ENCODE measurements at places on chromosomes 12 and 14.

DNA sequence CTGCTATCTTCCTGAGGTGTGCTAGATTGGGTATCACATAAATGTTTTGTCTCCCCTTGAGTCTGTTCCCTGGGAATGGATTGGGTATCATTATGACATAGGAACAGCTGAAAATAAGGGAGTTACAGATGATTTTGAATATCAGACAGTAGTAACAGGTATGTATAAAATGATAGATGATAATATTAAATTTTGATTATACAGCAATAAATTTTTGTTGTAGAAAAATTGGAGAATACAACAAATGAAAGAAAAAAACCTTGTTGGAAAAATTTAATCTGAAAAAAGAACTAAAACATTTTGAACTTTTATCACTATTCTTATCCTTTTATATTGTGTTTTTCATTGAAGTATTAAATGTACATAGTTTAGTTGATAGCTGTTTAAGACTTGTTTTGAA is 43.2 kb downstream of the FBXO34 start:
- no peak for DNase-seq

DNA sequence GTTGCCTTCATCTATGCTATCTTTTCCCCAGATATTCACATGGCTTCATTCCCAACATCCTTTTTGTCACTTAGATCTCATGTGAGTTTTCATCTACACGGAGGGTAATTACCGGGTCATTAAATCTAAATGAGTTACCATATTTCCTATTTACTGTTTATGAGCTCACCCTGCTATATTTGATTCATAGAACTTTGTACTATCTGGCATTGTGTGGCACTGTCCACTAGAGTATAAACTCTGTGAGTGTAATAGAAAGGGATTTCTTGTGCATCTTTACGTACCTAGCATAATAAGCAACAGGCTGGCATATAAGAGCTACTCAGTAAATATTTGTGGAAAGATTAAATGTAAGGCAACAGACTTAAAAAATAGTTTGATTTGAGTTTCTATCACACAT is 86.1 kb upstream of the LMO3 start:
- no peak for DNase-seq

DNA sequence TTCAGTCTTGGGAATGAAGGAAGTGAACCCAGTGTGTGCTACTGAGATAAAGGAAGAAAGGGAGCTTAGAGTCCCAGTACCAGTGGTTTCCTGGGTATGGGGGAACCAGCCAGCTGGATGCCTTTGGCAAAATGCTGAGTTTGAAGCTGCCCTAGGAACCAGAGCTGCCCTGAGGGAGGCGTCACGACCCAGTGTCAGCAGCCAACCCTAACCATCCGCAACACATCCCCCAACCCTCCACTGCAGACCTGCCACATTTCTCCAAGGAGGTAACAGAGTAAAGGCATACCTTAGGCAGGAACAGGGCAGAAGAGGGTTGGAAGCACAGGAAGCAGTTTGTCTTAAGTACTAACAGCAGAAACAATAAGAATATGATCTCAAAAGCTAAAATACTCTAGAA is 28.6 kb downstream of the PRDM4 start:
- DNase-seq: no peak

GRCh38 chr12:127811988-127812387 is 455.0 kb upstream of the TMEM132C start:
- no peak for DNase-seq

DNA sequence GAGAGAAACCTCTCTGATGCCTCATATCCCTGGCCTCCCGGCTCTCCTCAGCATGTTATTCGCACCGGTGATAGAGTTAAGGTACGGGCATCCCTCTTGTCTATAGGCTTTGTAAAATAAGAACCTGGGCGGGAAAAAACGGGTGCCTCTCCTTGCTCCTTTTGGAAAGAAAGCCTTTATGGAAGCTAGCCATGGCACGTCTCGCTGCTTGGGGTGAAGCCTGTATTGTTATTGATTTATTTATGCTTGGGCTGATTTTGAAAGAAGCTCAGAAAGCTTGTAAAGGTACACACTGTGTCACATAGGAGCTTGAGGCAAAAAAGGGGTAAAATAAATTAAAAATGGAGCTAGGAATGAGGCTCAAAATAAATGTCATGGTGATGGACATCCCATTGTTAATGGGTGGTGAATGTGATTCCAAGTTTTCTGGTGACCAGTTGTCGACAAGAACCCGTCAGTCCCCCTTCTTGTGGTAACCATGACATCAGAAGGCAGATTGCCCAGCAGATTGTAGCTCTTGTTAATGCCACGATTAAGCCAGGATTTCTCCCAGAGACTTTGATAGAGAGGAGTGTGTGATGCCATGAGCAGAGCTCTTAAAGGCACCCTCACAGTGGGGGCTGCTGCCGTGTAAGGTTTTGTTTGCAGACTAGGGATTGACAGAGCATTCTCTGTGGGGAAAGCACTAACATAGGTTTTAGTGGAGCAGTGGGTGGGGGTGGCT is 50.4 kb upstream of the ASPG start:
- DNase-seq: no peak

GRCh38 chr12:2588345-2588744 is 206.4 kb upstream of the FKBP4 start:
- DNase-seq: no peak

DNA sequence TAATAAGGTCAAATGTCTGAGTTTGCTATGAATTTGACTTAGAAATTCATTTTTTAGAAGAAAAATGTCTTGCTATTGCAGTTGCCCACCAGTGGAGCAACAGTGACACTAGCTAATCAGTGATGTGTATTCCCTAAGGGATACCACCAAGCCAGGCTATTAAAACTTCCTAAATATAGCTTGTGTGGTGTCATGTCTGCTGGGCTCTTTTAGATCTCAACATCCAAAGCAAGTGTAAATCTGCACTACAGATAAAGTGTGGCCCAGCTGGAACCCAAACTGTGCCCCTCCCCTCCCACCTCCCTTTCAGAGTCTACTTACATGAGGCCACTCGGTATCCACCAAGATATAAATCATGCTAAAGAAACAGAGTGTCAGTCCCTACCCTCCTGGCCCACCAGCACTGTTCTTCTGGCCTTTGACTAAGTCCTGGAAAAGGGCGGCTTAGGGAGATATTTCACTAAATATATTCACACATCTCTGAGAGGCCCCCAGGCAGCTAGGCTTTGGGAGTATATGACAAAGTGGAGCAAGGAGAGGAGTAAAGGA is 53.8 kb downstream of the SLC35F4 start:
- DNase-seq: no peak

- no peak for DNase-seq
These were observed 31.6 kb upstream of the NUDT14 start for GRCh38 chr14:105212541-105213300.

DNA sequence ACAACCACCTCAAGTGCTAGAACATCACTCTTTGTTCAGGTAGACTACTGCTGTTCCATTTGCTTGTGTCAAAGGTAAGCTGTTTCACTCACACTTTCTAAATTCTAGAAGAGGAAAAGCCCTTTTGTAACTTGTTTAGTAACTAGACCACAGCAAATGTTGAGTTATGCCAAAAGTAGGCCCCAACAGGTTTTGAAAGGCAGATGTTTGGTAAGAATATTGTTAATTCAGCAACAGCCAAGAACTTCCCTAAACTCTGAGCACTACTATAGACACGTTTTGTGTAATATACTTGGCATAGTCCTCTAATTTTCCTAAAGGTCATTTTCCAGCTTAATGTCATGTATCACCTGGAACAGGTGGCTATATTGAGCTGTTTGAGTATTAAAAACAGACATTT is 79.0 kb downstream of the DCAF5 start:
- DNase-seq: no peak

GRCh38 chr12:108605690-108606406 is 8.0 kb upstream of the TMEM119 start:
- no peak for DNase-seq

DNA sequence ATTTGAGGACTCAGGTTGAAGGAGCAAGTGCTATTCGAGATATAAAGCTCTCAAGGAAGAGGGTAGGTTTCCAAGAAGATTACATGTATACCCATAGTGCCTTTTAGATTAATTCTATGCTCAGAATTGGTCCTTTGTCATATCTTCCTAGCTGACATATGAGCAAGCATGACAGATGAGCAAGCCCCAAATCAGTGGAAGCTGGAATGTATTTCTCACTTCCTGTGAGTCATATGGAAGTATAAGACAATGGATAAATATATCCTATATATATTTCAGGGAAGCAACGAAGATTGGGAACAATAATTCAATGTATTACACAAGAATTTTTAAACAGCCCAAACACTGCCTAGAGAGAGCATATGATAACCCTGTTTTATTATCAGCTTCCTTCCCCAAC is 674.1 kb upstream of the ATXN7L3B start:
- DNase-seq: no peak

DNA sequence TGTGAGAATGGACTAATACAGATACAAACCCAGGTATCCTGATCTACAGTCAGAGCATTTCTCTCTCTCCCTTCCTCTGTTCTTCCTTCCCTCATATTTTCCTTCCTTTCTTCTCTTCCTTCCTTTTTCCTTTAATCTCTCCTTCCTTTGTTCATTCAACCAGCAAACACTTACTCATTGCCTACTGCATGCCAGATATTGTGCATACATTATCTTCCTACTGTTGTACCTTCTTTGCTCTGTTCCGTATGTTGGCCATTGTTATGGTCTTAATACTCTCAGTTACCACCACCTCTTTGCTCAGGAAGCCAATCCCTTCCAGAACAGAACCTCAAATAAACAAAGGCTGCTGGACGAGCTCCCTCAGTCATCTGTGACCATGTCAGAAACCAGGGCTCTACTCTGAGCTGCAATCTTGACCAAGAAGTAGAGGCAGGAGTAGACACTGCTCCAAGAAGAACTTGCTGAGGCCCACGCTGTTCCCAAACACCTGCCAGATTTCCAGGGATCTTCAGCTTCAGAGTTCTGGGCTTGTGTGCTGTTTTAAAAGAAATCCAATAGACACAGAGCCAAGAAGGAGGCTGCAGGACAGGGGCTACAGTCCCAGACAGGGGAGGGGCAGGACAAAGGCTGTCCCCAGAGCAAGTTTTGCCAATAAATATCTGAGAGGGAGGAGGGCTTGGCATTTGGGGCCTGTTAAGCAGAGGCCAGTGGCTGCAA is 526.7 kb upstream of the TBX3 start:
- DNase-seq: no peak

- no peak for DNase-seq
These were observed 88.7 kb downstream of the TRAFD1 start for GRCh38 chr12:112214064-112214463.

DNA sequence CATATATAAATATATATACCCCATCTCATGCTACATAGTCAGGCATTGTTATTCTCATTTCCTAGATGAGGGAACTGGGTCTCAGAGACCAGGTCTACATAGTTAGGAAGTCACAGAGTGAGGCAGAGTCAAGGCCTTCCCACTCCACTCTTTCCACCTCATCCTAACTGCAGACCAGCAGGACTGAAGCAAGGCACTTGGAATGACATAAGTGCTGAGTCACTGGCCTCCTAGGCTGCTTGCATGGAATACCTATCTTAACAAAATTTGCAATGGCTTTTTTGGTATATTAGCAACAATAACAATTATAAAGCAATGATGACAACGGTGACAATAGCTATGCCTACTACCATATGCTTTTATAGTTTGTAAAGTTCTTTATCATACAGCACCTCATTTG is 5.4 kb upstream of the ANO4 start:
- DNase-seq: no peak

DNA sequence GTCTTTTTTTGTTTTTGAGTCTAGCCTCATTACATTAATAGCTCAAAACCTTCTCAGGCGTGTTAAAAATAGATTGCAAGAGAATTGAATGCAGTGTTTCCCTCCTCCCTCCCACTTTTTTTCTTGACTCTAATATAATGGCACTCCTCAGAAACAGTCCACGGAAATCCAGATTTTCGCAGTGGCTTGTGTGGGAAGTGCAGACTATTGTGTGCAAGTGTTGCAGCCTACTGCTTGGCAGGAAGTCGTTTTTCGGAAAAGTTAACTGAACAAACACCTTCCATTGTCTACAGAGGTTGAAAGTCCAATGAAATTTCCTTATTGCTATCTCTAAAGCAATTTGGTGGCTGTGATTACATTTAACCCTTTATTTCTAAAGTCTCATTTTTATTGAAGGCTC is 147.9 kb upstream of the E2F7 start:
- DNase-seq: no peak

DNA sequence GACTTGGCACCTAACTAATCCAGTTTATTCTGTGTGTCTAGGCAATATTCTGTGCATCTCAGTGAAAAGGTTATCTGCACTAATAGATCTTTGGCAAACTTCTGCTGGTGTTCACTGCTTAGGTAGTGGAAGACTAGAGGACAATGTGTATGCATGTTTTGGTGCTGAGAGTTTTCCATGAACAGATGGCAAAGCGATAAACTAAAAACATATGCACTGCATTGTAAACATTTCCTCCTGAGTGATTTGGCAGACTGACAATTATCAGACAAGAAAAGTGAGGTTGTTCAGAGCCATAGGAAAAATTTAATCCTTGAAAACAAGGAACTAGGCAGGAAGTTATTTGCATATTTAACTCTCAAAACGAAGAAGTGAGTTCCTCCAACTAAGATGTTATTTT is 400.4 kb downstream of the ATP23 start:
- no peak for DNase-seq

- DNase-seq: no peak
These were observed 147.7 kb upstream of the SYT10 start for GRCh38 chr12:33587354-33587753.
